Fibroblast of skin of abdomen (primary cell): ENCODE measurements at places on chromosomes 2 and 18.

GRCh38 chr2:30161929-30162706, 15.3 kb downstream of the YPEL5 start:
- DNase-seq = no peak

DNA sequence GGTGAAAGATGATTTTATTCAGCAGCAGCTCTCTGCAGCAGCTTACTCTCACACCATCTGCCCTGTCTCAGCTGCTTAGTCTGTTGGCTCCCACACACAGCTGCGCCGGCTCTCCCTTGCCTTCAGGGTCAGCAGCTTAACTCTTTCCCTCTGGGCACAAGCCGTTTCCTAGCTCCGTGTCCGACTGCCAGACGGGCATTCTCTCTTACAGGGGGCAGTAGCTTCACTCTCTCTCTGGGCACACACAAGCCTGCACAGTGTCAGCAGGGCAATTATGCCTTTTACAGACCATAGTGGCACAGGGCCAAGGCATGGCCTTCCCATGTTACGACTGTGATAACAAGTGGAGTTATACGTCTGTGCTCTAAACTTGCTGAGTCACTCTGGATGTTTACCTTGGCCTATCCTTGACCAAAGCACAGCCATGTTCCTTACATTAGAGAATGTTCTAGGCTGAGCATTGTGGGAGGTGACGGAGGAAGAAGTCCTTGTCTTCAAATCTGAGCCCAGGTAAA, 31.7 kb downstream of the PCARE start:
- peak; percentile 22 for DNase-seq

DNA sequence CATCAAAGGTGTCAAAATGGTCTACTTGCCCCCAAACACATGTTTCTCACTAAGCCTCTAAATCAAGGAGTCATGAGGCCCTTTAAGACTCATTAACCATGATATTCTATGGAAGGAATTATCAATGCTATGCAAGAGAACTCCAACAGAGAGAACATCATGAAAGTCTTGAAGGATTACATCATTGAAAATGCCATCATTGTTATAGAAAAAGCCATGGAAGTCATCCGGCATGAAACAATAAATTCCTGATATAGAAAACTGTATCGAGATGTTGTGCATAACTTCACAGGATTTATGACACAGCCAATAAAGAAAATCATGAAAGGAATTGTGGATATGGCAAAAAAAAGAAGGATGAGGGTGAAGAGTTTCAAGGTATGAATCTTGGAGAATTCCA, 1363.6 kb upstream of the CDH2 start:
- DNase-seq = peak; percentile 1

- no peak for DNase-seq
Measured at GRCh38 chr2:11813951-11814350, 67.5 kb downstream of the LPIN1 start.

DNA sequence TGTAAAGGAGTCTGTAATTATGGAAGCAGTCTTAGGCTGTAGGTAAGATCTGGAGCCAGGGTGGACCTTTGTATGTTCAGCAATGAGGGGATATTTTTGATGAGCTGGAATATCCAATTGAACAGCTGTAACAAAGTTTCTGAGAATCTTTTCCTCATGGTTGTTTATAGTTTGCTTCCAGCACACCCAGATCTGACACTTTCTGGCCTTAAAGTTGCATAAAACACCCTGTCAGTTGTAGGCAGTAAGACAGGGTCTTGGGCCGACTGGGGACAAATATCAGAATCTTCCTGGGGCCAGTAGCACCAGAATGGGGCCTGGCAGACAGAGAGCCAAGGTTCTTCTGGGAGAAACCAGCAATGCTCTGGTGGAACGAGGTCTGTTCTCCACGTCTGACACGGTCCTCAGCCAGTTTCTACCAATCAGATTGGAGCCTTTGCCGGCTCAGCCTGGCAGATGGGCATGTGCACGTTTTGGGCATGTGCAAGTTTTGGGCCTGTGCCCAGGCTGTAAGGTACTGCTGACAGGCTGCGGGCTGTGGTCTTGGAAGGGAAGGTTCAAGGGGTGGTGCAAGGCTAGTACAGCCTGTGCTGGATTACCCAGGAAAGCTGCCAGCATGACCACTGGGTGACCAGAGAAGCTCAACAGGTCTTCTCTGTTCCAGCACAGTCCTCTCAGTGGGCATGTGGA, 89.8 kb downstream of the PRKCE start:
- no peak for DNase-seq

- DNase-seq = no peak
Measured at GRCh38 chr2:219174801-219175200, 1.9 kb downstream of the CNPPD1 start.

GRCh38 chr2:218806346-218806978, 24.5 kb downstream of the CYP27A1 start:
- DNase-seq = peak; percentile 100

- peak; percentile 91 for DNase-seq
Measured at GRCh38 chr2:55102056-55102812, 52.0 kb upstream of the RTN4 start.

DNA sequence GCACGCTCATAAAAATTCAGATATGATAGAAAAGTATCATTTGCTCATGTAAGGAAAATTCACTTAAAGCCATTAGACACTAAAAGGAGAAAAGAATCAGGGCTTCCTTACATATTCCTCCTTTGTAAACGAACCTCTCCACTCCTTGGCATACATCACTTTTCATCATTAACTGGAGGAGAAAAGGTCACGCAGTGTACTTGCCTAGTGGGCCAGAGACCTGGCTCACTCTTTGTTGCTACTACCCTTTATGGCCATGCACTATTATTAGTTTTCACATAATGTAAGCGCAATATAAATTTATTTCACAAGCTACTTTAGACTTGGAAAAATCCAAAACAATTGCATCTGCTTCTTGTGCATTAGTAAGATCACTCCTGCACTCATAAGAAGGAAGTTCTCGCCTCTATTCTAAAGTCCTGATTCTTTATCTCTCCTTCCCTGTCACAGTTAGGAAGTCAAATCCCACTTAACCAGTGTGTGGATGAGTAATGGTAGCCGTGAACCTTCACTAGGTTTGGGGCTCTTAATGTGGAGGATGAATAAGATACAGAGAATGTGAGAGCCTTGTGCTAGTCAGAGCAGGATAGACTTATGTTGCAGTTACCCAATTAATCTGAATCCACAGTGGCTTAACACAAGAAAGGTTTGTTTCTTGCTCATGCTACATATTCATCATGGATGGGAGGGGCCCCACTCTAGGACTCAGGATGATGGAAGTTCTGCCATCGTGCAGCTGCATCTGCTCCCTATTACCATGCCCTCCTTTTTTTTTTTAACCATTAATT, 115.0 kb upstream of the GLS start:
- DNase-seq = peak; percentile 91

- peak; percentile 71 for DNase-seq
Measured at GRCh38 chr2:18435426-18436037, 124.9 kb downstream of the RDH14 start.

- DNase-seq = no peak
Measured at GRCh38 chr18:53254265-53254664, 914.3 kb downstream of the DCC start.

DNA sequence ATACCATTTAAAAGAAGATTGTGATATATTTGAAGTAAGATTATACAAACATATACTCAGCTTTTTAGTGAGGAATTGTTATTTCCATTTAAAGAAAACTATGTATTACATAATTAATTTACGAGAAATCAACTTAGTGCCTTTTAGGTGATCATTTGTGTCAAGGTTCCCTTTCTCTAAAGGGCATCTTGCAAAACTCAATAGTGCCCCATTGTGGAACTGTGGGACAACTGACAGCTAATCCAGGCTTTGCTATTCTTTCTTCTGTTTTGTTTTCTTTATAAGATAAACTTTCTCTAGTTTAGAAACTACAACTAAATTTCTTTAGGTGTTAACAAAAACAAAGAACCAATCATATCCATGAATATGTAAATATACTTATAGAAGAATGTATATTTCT, 24.3 kb upstream of the VIT start:
- DNase-seq = peak; percentile 55

GRCh38 chr18:9868857-9869714, 16.7 kb upstream of the TXNDC2 start:
- no peak for DNase-seq

DNA sequence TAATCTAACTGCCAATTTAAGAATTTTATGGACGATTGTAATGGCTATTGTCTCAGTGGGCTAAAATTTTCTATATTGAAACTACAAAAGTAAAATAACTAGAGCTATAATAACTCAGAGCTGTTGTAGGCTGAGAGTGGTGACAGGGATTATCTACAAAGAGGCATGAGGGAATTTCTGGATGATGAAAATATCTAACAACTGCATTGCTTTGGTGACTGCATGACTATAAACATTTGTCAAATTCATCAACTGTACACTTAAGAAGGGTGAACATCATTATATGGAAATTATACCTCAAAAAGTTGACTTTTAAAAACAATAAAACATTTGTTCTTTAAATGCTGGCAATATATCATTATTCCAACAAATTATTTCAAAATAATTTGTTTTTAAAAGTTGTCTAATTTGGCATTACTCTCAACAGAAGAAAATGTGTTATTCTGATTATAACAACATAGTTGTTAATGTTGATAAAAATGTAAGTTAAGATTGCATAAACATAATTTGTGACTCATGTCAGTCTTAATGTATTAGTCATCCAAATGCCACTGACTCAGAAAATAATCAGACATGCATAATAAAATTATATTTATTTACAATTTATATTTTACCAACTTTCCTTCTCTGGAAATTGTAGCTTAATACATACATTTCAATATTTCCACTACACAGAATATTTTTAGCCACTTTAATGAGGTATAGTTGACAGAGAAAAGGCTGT, 865.1 kb upstream of the VRK2 start:
- peak; percentile 54 for DNase-seq

DNA sequence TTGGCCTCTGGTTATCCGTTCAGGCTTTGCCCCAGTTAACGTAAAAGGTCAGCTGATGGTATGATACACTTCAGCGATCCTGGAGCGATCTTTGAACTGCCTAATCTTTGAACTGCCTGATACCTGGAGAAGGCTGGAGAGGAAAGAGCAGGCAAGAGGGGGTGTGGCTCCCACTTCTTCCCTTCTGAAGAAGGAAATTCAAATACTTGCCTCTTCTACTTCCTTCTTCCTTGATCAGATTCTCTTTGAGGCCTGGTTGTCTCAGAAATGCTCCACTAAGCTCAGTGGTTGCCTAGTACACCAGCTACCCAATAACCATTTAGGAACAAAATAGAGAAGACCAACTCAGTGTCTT, 619 bp downstream of the GALM start:
- no peak for DNase-seq

DNA sequence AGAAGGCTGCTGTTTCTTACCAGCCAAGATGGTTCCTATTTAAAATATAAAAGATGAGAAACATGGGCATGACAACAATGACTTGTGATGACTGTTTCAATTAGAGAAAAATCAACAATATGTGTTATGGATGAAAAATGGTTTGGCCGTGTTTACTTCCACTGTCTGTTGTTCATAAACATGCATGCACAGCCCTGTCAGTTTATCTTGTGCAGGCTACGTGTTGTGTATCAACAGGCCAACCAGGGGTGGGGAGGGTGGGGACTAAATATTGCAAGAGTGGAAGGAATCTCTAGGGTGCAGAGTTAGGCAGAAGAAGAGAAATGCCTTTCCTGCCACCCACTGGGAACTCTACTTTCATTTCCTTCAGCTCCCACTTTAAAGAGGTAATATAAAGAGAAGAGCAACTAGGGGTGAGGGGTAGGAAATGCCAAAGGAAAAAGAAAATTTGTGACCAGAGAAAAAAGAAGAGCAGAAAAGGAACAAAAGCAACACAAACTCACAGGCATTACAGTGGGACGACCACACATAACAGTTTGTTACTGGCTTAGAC, 116.8 kb upstream of the MEIS1 start:
- DNase-seq = no peak

- no peak for DNase-seq
Measured at GRCh38 chr2:162676515-162676914, 162.1 kb downstream of the KCNH7 start.

GRCh38 chr2:127000937-127001336, 102.2 kb downstream of the TEX51 start:
- DNase-seq = no peak

DNA sequence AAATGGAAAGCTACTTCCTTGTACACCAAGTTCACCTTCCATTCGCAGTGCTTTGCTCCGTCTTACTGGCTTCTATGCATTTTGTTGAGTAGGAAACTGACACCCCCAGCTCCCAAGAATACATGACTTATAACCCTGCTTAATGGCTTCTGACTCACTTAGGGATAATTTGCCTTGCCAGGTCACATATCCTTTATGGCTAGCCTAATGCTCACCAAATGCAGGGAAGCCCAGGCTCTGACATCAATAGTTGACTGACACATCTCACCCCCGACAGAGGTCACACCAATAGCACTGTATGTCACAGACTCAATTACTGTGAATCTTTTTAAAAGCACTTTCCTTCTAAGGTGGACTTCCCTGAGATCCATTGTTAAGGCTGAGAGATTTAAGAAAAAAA, 147.2 kb downstream of the DTNA start:
- DNase-seq = no peak

DNA sequence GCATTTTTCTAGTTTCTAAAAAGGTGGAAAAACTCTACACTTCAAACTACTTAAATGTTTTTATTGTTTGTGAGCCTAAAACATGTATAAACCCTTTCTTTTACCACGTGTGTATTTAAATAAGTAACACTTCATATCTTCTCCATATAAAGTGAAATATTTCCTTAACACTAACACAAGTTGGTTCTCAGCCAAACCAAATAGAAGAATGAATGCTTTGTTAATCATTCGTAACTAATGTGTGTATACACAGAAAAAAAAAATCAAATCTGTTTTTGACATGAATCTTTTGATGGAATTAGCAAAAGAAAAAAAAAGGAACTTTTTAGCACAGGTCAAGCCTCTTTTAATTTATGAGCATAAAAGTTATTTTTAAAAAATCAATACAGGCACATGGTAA, 89.3 kb downstream of the EHBP1 start:
- peak; percentile 65 for DNase-seq

DNA sequence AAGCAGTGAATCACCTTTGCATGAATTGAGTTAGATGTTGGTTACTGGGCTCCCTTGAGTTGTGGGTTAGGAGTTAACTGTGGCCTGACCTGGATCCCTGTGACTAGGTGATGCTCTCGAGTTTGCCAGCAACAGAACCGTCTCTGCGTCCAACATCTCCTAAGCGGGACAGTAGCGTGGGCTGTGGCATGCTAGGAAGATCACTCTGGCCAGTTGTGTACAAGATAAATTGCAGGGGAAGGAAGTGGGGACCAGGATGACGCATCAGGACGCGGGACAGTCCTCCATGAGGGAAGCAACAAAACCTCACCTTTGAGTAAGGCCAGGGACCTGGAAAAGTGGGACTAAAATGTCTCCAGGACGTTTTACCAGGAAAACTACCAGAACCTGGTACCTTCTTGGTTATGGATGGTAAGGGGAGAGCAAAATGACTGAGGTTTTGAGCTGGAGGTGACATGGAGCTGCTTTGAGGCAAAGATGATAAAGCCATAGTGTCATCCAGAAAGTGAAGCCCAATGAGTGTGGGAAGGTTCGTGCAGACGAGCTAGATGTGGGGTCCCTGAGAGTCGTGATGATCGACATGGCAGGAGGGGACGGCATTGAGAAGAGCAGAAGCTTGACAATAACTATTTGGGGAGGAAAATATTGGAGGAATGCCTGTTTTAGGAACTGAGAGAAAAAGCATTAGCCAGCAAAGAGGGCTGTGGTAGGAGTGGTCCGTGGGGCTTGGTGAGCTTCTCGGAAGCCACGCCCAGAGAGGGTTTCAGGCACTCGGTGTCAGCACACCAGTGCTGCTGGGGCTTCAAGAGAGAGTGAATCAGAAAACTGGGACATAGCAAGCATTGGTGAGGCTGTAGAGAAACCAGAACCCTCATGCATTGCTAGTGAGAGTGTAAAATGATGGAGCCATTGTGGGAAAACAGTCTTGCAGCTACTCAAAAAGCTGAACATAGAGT, 95.1 kb downstream of the SMAD7 start:
- no peak for DNase-seq
